ENCODE measurements at places on chromosomes 13 and 19.

- no peak for DNase-seq
Measured at GRCh38 chr19:54257116-54257480, at the start of gene LILRB5. LILRB5 (minus strand) TSS chr19:54257273; CDS start chr19:54257193, 80 bp downstream.

GRCh38 chr19:6693056-6693471 is 23.1 kb upstream of the TNFSF14 start:
- DNase-seq, result no peak

- no peak for DNase-seq
Measured at GRCh38 chr19:29836409-29836825, 24.6 kb downstream of the CCNE1 start.

GRCh38 chr19:47239610-47240296 is 8.8 kb upstream of the BBC3 start:
- DNase-seq, result no peak

- DNase-seq, result no peak
Measured at GRCh38 chr19:34816708-34817107, 43.7 kb upstream of the ZNF599 start.

DNA sequence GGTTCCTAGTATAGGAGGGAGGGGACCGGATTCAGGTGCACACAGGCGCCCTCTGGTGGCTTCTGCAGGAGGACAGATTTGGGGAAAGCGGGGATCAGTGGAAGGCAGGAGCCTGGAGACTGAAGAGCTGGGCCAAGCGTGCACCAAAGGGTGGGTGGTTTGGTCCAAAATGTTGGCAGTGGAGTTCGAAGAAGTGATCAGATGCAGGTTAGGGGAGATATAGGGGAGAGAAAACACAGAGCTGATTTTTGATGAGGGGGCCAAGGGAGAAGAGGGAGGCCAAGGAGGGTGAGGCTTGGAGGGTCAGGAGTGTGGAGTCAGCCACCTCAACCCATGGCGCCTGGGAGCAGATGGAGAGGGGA is 6.8 kb upstream of the CARM1 start:
- peak; percentile 49 for DNase-seq

GRCh38 chr13:35621989-35622388 is 145.5 kb upstream of the MAB21L1 start:
- no peak for DNase-seq

- no peak for DNase-seq
Measured at GRCh38 chr19:17743874-17744580, 7.2 kb upstream of the FCHO1 start.

DNA sequence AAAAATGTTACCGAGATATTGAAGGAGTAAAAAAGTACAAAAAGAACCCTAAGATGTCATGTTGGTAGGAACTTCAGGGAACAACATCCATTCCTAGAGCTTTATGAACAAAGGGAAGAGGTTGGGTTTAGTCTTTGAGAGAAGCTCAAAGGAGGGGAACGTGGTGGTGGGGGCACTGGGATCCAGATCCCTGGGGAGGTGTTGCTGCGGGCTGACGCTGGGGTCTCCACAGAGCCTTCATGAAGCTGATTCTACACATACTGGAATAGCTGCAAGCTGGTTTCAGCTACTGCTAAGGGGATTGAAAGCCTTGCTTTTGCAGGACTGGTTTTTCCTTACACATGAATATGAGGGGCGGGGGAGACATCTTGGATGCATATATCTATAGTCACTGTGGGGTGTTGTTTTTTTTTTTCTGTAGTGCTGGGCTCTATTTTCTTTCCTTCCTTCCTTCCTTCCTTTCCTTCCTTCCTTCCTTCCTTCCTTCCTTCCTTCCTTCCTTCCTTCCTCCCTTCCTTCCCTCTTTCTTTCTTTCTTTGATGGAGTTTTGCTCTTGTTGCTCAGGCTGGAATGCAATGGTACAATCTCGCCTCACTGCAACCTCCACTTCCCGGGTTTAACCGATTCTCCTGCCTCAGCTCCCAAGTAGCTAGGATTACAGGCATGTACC is 6.5 kb upstream of the MZF1 start:
- no peak for DNase-seq

DNA sequence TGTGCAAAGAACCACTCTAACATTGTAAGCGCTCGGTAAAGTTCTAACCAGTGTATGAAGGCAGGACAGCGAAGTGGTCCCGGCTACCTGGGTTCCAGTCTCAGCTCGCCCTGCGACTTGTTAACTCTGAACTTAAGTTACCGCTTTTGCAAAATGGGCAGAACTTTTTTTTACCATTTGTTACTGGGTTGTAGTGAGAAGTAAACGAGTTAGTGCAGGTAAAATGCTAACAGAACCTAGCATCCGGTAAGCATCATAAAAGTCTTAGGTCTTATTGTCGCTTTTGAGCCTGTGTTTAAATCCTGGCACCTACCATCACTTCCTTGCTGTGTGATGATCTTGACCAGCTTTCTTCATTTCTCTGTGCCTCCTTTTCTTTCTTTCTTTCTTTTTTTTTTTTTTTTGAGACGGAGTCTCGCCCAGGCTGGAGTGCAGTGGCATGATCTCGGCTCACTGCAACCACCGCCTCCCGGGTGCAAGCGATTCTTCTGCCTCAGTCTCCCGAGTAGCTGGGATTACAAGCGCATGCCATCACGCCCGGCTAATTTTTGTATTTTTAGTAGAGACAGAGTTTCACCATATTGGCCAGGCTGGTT is 734 bp upstream of the TRMT1 start:
- no peak for DNase-seq

DNA sequence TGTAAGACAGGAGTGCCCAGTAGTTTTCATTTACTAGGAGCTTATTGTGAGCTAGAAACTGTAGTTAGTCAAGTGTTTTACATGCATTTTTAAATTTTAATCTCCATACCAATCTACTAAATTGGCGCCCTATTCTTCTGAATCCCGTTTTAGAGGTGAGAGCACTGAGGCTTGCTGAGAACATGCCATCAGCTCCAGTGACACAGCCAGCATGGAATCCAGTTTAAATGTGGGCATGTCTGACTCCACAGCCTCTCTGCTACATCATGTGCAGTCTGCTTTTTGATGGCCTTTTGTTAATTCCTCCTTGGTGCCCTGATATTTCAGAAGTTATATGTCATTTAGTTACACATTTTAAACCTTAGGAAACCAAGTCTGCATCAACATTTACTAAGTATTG is 325.4 kb downstream of the DLEU7 start:
- DNase-seq, result no peak

DNA sequence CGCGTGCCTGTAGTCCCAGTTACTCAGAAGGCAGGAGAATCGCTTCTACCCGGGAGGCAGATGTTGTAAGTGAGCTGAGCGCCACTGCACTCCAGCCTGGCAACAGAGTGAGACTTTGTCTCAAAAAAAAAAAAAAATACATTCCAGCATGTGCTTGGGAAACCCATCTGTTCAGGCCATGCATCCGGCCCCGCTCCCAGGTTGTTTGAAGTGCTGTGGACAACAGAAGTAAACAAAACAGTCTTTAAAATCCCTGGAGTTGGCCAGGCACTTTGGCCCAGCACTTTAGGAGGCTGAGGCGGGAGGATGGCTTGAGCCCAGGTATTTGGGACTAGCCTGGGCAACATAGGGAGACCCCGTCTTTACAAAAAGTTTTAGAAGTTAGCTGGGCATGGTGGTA is 3.2 kb upstream of the PTPRS start:
- DNase-seq, result no peak

GRCh38 chr13:99526549-99526948 is 25.3 kb downstream of the TM9SF2 start:
- no peak for DNase-seq

DNA sequence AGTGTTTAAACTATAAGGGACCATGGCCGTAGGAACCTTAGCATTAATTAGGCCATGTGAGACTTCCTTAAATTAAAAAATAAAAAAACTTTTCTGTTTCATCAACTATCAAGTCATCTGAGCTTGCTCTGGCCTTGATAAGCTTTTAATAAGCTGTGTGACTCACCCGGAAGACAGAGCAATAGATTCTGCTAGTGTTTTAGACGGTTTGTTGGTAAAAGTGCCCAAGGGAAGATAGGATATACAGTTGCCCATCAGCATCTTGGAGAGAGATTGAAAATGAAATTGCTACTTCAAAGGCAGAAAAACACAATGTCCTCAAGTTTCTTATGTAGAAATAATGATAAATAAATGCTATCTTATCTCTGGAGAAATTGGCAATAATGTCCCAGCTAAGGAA is 31.2 kb upstream of the RCBTB2 start:
- DNase-seq, result no peak

DNA sequence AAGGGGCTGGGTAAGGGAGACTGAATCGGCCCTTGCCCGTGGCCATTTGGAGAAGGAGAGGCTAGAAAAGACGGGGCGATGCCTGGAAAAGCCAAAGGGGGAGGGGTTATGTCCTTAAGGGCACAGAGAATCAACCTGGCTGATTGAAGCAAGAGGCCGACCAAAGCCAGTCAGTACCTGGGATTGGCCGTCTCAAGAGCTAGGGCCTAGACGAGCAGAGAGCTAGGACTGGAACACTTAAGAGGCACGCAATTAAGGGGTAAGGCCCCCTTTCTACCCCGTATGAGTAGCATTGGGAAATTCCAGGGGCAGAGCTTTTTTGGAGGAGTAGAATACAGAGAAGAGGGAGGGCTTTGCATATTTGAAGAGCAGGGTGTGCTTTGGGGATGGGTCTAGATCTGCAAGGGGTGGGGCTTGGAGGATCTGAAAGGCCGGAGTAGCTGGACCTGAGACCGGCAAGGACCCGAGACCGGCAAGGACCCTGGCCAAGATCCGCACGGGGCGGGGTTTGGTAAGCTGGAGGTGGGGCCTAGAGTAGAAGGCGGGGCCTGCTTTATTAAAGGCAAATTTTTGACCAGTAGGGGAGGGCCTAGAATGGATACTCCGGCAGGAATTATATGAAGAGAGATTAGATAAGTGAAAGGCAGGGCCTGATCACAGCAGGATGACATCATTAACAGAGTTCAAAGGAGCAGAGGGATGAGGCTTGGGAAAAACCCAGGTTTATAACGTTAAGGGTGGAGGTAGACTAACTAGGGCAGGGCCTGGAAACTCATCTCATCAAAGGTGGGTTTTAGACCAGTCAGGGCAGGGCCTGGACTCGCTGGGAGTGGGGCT is 10.7 kb upstream of the CACNG6 start:
- no peak for DNase-seq

- no peak for DNase-seq
Measured at GRCh38 chr19:3691372-3691716, 8.9 kb downstream of the PIP5K1C start.

DNA sequence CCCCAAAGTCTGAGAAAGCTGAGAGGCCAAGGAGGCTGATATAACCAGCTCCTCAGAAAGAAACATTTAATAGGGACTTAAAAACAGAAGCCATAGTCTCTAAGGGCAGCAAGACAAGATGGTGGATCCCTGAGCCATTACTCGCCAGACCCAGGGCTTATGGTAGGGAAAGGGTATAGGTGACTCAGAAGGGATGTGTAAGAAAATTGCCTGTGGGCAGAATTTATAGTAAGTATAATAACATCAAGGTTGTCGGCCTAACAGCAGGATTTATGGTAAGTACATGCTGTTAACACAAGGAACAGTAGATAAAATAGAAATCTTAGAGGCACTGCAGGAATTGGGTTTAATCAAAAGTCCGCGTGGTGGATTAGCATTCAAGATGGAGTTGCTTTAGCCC is 14.7 kb downstream of the KBTBD6 start:
- no peak for DNase-seq

GRCh38 chr13:40344270-40345148 is 321.9 kb downstream of the FOXO1 start:
- DNase-seq, result no peak

GRCh38 chr13:111323549-111323948 is 3.1 kb downstream of the TEX29 start:
- no peak for DNase-seq

- DNase-seq, result no peak
Measured at GRCh38 chr13:93723316-93723715, 496.7 kb downstream of the GPC6 start.
